ENCODE measurements at places on chromosomes 2 and 18.

GRCh38 chr2:214050731-214051130 lies 360.1 kb upstream of the VWC2L start:
- DNase-seq, result no peak

DNA sequence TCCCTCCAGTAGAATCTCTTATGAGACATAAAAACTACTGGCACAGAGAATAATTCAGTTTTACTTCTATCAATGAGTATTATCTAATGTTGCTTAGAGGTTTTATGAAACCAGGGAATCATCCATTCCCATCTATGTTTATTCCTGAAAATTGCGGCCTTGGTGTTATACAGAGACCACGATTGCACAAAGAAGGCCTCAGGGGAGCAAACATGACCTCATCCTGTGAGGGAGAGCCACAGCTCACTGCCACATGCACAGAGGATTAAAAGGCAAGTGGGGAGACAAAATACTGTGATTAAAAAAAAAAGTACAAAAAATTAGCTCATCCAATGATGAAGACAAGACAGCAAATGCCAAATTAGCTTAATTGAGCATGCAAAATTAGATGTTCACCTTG lies 111.8 kb upstream of the SLC35G4 start:
- no peak for DNase-seq

DNA sequence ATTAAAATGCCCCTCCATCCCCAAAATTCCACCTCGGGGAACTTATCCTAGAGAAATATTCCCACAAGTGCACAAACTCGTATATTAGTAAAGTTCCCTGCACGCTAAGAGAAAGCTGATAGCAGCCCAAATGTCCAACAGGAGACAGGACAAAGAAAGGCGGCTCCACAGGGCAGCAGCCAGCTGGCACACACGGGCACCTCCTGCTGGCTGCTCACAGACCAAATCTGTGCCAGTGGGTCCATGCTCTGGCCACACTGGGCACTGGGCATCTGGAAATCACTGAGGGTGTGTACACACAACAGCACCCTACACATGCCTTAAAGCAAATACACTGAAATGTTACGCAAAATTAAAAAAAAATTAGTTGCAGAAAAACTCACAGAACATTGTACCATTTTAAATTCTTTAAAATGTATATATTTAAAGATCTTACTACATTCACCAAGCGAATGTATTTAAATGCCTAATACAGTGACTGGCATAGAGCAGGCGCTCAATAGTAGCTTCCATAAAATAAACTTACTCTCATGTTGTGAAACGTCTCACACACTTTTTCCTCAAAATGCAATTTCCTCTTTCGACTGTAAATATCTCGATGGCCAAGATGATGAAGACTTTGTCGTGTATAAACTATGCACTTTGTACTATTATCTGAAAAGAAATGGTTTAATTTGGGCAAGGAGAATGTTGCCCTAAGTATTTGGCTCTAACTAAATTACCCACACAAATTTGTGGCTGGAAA lies 19.4 kb downstream of the ZNF516 start:
- DNase-seq, result no peak

GRCh38 chr2:26179446-26179913 lies 6.6 kb downstream of the GAREM2 start:
- peak; percentile 28 for DNase-seq

DNA sequence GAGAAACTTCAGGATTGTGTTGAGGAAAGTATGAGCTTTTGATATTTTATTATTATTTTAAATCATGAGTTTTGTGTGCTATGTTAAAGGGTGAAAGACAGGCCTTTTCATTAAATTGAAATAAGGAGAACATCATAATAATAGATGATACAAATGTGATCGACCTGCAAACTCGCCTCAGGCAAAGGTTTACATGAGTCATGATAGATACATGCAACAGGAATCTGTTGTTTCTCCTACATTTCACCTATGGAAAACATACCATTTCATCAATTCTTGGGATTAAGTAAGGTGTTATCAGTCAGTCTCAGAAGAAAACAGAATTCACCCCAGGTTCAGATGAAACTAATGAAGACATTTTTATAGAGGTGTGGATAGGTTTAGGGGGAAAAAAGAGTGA lies 1992.5 kb upstream of the PIK3C3 start:
- DNase-seq, result no peak

GRCh38 chr2:177430411-177430810 lies 37.8 kb downstream of the AGPS start:
- DNase-seq, result no peak

DNA sequence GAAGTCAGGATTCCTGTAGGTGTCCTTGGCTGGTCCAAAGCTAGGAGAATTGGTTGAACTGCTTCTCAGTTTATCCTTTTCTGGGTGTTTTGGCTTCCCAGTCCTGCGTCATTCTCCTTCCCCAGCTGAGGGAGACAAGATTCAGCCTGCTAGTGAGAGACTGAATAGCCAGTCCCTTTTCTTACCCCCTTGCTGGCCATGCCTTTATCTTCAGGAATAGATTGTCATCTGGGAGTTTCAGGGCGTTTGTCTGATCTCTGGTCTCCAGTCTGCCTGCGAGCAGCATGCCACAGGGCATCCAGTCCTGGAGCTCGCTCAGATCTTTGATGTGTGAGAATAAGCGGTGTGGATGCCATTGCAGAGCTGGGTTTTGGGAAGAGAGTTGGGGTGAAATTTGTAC lies 5.8 kb downstream of the MYO1B start:
- no peak for DNase-seq

GRCh38 chr18:3511980-3512379 lies 62.0 kb downstream of the TGIF1 start:
- DNase-seq, result no peak

GRCh38 chr2:74658516-74658915 lies 4.5 kb downstream of the SEMA4F start:
- no peak for DNase-seq

GRCh38 chr2:218745160-218745558 lies 34.5 kb downstream of the TTLL4 start:
- peak; percentile 45 for DNase-seq

DNA sequence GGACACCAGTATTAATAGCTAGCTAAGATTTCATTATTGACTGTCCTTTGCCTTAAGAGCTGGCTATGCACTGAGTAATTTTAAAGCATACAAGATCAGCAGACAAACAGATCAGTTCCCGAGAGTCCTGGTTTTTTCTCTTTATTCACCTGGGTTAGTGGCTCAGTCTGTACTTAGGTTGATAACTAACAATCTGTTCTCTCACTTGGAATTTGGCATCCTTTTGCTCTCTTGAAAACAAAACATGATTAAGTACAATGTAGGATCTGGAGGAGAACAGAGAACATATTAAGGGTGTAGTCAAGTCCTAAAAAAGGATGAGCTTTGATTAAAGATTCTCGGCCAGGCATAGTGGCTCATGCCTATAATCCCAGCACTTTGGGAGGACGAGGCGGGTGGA lies 16.6 kb downstream of the ARPC2 start:
- DNase-seq, result no peak

DNA sequence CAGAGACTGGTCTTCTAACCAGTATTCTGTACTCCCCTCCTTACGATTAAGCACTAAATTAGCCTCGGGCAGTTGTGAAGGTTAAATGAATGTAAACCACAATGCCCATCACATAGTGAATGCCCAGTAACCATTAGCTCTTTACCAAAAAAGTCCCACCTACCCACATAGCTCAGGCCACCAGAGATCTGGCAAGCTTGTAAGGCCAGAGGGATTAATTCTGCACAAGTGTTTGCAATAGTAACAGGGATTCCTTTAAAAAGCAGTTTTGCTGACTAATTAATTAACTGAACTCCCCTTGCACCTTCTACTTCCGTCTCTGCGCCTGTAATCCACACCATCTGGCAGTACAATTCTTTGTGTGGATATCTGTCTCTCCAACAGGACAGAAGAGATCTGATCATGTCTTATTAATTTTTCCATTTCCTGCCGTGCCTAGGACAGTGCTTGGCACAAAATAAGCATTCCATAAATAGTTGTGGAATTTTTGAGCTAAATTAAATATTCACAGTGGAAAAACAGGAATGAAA lies 36.2 kb upstream of the IGFBP2 start:
- no peak for DNase-seq

DNA sequence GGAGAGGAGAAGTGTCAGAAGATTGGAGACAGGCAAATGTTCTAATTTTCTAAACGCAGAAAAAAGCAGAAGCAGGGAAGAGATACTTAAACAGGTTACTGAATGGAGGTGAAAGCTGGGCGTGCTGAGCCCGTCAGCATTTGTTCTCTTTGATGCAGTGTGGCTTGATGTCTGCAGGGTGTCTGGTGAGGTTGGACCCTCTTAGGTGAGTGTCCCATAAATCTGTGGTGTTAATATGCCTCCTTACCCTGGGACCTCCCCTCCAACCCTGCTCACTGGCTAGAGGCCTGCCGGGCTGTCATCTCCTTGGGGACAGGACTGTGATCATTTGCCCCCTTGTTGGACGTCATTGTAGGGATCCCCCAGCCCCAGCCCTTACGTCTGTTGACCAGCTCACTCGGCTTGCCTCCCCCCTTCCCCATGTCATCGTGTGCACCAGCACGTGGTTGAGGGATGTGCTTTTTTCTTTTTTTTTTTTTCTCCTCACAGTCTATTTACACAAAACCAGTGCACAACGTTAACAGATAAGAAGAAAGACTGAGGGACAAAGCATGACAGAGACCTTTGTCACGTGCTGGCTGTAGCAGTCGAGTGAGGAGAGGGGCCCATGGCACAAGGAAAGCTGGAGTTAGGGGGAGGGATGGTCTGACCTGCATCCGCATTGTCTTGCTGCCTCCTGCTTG lies 56.4 kb downstream of the NCK2 start:
- peak; percentile 27 for DNase-seq

GRCh38 chr18:62183578-62184195 lies 3.2 kb downstream of the PIGN start:
- DNase-seq, result peak; percentile 72

- peak; percentile 74 for DNase-seq
These were observed 6.5 kb downstream of the SPR start for GRCh38 chr2:72893594-72894319.

GRCh38 chr18:8235894-8236293 lies 373.3 kb upstream of the RAB12 start:
- DNase-seq, result no peak

DNA sequence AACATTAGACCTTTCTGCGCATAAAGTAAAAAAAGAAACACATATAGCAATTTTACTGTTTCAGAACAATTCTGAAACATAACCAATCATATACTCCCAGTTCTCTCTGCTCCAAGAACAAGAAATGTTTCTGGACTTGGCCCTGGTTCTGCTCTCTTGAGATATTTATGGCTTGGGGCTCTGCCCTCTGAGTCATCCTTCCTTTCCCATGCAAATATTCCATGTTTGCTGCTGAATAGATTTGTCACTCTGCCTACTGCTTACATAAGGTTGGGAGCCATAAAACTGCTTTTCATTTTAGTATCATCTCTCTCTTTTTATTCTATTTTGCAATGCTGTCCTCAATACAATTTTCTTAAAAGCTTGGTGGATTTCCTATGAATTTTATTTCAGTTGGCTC lies 499.6 kb upstream of the ACVR2A start:
- no peak for DNase-seq

DNA sequence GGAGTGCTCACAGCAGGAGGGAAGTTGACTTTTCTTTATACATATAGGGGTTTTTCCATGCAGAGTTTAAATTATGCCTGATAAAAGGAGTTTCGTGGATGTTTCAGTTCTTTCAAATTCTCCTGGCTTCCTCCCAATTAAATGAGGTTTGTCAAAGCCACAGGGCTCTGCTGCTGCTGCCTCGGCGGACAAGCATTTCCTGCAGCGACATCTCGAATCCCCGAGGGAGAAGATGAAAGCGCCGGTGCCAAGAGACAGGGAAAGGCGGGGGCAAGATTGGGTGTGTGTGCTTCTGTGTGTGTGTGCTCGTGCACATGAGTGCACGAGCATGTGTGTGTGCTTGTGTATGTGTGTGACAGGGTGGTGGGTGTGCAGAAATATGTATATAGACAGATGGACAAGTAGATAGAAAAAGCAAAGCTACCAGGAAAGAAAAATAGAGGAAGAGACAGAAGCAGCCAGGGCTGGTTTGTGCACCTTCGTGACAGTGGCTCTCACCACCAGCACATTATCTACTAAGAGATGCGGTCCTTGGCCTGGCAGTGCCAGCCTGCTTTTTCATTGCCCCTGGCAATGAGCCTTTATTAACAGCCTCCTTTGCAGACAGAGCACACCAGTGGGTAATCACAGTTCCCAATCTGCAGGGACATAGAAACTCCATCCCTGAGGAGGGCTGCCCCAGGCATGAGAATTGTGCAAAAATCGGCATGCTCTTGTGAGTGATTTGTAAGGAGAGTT lies 76.2 kb downstream of the CDK15 start:
- peak; percentile 78 for DNase-seq

DNA sequence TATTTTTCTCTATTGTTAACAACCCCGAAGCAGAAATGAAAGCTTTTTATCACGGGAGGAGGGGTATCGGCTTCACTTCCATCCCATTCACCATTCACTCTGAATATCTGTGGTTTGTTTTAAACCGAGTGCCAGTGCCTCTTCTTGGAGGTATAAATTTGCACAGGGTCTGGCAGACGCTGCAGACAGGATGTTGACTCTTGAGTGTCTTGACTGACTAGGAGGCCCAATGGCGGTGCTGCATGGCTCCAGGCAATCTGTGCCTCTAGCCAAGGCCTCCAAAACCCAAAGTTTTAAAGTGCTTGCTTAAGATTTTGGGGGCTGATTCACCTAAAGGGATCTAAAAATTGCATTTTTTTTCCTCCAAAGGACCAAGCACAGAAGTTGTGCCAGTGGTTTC lies 183.8 kb downstream of the LTBP1 start:
- no peak for DNase-seq

DNA sequence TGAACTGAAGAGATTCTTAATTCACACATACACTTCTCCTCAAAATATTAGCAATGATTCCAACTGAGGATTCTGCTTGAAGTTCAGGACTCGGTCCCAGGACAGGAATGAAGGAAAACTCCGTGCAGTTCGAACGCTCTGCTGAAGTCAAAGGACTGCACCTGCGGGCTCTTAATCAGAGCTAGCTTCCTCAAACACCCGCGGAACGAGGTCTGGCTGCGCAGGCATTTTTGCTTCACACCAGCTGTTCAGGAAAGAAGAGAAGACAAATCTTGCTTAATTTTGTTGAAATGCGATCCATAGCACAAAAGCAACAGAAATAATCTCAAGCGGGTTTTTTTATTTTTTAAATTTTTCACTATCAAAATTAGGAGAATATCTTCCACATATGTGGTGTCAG lies 175.6 kb downstream of the LAMA1 start:
- DNase-seq, result no peak

DNA sequence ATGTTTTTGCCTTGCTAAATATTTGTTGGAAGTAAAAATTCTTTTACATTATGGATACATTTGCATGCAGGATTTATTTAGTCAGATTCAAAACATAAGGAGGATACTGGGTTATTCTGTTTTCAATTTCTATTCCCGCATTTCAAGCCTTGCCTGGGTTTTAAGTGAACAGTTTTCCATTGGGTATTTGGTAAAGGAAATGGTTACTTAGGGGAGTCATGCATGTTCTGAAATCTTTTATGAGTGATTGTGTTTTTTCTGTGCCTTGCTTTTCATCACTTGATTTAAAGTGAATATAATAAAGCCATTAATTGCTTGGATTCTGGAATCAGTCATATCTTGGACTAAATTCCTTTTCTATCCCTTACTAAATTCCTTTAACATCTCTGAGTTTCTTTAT lies 12.0 kb upstream of the SP9 start:
- DNase-seq, result no peak

GRCh38 chr2:9644603-9645002 lies 13.8 kb upstream of the YWHAQ start:
- DNase-seq, result no peak

GRCh38 chr2:191217580-191217979 lies 27.6 kb upstream of the MYO1B start:
- peak; percentile 37 for DNase-seq

- peak; percentile 46 for DNase-seq
These were observed 9.5 kb downstream of the RTTN start for GRCh38 chr18:70195852-70196434.

Data from KBM-7 (cell line).